ENCODE measurements at places on chromosomes 7 and 10.
A peak's percentile ranks its signal among the peaks of the same experiment; 100 is the strongest.

DNA sequence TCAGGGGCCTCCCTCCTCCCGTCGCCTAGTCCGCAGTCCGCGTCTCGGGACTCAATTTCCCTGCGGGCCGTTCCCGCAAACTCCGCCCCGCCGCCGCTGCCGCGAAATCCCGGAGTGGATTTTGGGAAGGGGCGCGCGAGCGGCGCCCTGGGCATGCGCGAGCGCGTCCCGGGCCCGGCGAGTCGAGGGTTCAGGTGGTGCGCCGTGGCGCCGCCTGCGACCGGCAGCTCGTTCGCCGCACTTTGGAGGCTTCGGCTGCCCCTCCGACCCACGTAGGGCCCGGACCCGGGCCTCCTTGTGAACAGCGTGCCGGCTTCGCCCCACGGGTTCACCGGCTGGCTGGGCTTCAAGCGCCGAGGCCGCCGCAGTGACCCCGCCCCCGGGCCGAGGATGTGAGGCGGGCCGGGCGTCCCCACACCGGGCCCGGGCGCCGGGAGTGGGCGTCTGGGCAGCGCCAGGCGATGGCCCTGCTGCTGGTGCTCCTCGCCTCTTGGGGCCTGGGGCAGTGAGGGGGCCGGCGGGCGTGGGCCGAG lies at the start of gene PLEKHA8:
Gene PLEKHA8, plus strand, starts transcription at position 197 of the 533 bp plus-strand sequence. CDS start 351 bp downstream, outside the sequence.
- peak; percentile 62 for DNase-seq

- DNase-seq: no peak
These were observed 22.8 kb upstream of the CARD11 start for GRCh38 chr7:3066506-3066905.

- no peak for DNase-seq
These were observed 44.8 kb downstream of the CLIP2 start for GRCh38 chr7:74334030-74334429.

DNA sequence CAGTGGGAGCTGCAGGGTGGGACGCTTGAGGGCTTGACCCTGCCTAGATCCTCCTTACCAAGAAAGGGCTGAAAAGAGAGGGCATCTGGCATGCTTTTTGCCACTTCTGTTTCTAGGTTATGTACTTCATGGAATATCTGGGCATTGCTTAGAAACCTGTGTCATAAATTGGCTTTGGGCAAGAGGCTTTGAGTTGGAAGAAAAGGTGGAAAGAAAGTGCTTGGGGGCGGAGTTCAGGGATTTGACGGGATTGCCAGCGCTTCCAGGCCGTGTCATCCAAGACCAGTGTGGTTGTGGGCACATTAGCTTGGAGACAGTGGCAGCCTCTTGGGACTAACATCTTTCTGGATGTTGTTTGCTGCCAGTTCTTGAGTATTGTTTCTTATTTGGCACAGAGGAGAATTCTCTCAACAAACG lies 825 bp downstream of the ZNF862 start:
- no peak for DNase-seq

DNA sequence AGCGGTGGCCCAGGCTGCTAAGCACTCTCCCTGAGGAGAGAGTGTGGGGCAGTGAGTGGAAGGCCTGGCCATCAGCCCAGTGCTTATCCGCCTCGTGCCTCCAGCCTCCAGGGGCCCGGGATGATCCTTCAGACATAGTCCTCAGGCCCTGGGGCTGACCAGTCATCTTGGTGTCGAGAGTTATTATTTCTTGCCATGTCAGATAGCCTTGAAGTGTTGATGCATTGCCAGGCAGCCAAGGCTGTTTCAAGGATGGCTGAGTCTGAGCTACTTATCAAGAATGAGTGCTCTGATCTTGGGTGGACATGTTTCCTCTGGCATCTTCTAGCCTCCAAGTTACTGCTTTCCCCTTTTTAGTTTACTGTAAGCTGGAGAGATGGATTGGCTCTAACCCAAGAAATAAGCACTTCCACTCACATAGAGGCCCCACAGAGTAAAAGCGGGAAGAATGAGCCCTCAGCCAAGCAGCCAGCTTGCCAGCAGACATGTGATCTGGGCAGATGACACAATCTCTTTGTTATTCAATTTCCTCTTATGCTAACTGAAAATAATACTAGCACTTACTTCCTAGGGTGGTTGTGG lies 136.5 kb upstream of the NAMPT start:
- DNase-seq: no peak

GRCh38 chr7:155247479-155248365 lies 50.0 kb upstream of the INSIG1 start:
- DNase-seq: no peak

GRCh38 chr7:91784469-91784868 lies 96.0 kb downstream of the MTERF1 start:
- no peak for DNase-seq

- DNase-seq: no peak
These were observed 8.7 kb downstream of the ACTR1A start for GRCh38 chr10:102493771-102494170.

- no peak for DNase-seq
These were observed 85.0 kb downstream of the BTRC start for GRCh38 chr10:101438881-101439391.

GRCh38 chr10:62870866-62871265 lies 54.7 kb upstream of the EGR2 start:
- DNase-seq: no peak

GRCh38 chr10:118851062-118852035 lies 96.6 kb upstream of the CACUL1 start:
- no peak for DNase-seq

DNA sequence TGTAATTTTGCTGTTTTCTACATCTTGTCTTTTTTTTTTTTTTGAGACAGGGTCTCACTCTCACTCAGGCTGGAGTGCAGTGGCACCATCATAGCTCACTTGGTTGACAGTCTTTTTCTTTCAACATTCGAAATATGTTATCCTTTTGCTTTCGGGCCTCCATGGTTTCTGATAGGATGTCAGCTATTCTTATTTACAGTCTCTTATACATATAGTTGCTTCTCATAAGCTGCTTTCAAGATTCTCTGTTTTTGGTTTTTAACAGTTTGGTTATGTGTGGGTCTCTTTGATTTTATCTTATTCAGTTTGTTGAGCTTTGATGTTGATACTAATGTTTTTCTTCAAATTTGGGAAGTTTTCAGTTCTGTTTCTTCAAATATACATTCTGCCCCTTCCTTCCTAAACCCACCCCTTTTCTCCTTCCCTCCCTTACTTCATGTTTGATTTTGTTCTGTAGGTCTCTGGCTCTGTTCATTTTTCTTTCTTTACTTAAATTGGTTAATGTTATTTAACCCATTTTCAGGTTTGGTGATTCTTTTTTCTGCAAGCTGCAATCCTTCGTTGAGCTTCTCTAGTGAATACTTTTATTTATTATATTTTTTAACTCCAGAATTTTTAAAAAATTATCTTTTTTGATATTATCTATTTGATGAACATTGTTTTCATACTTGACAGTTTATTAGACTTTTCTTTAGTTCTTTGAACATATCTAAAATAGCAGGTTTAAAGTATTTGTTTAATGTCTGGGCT lies 19.3 kb downstream of the SEPTIN7 start:
- DNase-seq: no peak

GRCh38 chr7:70630440-70630817 lies 501.5 kb upstream of the GALNT17 start:
- no peak for DNase-seq

GRCh38 chr10:63388421-63389031 lies 77.3 kb downstream of the JMJD1C start:
- no peak for DNase-seq

DNA sequence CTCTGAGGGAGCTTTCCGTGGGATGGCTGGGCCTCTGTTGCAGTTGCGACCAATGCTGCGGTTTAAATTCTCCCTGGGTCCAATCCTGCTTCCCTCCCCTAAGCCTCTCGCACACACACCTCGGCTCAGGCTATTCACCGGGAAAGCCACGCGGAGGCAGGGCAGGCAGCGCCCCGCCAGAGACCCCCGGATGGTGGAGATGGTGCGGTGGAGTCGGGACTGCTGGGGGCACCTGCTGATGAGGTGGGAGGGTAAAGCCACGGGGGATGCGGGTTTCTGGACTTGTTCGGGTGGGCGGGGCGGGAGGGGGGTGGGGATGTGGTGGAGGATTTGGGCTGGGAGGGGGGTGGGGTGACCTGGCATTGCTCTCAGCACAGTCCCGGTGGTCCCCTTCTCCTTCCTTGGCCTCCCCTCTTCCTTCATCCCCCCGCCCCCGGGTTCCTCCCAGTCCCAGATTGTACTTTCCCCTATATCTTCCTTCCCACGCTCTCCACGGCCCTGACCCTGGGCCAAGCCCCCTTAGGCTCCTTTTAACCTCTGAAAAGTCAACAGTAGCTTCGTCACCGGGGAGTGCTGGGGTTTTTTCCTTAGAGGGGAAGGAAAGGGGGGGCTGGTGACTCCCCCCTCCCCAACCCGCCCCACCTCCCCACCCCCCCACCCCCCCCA lies 16.4 kb downstream of the UNCX start:
- DNase-seq: no peak

GRCh38 chr10:127563718-127564553 lies 14.8 kb downstream of the NPS start:
- DNase-seq: no peak

DNA sequence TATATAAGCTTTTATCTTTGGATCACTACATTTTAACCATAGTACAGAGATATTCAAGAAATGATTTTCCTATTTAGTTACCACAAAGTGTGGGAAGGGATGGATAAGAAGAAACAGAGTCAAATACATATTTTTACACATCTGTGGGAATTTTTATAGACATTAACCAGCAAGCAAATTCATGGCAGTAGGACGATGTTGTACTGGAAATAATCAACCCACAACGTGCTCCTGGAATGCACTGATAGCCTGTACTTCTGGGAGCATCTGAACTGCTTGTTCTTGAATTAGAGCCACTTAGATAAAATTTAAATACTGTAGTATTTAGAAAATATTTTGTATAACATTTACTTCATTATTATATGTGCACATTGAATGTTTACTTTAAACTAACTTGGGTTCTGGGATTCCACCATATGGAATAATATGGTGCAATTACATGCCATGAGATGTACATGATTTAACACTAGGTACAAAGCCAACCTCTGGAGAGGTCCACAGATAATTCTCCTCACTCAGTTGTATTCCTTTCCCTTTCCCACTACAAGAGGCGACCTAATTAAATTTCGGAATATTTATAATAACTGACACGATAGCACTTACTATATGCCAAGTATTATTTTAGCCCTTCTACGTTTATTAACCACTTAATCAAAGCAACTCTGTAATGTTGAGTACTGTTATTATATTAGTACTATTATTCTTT lies 164.9 kb upstream of the HGF start:
- no peak for DNase-seq

GRCh38 chr7:24637021-24637420 lies 63.8 kb downstream of the PALS2 start:
- DNase-seq: no peak

DNA sequence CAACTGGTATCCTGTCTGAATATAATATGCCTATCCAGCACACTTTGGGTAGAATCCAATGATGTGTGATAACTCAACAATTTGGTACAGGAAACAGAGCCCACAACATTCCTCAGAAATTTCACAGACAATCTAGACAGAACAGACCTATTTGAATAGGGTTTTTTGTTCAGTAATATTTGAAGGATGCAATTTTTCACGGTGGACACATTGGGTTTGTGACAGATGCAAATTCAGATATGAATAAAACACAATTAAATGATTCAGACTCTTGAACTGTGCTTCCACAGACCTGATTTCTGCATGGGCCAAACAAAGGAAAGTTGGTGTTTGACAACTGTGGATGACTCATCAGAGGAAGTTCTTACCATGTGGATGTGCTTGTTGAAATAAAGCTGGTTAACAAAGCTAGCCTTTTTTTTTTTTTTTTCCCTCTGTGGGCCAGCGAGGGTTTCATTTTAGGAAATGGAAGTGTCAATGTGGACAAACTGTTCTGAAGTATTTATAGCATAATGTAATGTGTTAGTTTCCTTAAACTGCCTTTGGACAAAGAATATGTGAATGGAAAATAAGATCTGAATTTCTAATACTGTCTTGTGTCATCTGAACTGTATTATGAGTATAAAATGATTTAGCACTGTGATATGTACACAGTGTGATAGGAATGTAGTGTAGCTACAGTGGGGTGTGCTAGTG lies 43.2 kb upstream of the FAM133B start:
- peak; percentile 34 for DNase-seq

GRCh38 chr10:132418527-132419416 lies 21.8 kb downstream of the PWWP2B start:
- no peak for DNase-seq

- DNase-seq: no peak
These were observed 55.3 kb upstream of the INPP5A start for GRCh38 chr10:132482090-132482800.

GRCh38 chr10:114500643-114501042 lies 96.3 kb upstream of the AFAP1L2 start:
- DNase-seq: no peak

DNA sequence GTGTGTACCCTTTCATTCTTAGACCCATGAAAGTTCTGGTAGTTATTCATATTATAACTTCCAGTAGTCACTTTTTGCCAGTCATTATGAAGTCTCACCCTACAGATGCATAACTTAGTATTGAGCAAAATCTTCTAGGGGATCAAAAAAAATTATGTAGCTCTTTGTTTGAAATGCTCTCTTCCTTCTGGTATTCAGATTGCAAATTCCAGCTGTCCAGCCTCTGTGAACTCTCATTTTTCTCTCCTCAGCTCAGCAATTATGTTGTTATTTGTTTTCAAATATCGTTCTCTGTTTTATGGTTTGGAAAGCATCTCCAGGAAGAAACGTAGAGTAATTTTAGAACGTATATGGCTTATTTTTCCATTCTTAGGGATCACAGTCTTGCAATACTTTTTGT lies 442.5 kb downstream of the SEMA3D start:
- DNase-seq: no peak

DNA sequence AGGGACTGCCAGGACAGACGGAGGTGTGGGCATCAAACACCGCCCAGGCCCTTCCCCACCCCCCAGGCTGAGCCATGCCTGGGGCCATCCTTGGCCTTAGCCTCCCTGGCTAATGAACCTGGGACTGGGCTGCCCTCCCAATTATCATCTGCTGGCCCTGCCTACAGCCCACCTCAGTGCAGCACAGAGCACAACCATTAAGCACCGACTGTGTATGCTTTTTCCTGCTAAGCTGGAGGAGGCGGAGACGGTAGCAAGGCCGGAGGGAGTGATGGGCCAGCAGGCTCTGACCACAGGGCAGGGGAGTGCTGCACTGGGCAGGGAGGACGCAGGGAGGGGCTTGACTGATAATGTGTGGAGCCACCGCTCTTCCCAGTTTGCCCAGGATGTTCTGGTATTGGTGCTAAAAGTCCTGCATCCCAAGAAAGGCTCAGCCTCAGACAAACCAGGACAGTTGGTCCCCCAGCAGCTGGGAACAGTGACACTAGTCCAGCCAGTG lies 72.0 kb downstream of the C10orf143 start:
- no peak for DNase-seq

Data from CMK (cell line).